PC-3 (cell line): ENCODE measurements at places on chromosomes 12 and 14. TPM values are rescaled to one million over a fixed set of nuclear protein-coding genes. Genes with fewer than 3 reads are reported as not detected.

Gene IL26
- not detected in 2 replicates for total RNA-seq

Gene SLC35F4
- not detected in 2 replicates for total RNA-seq

Gene OTOGL
- total RNA-seq: 0.44 and 3.1 TPM in 2 replicates

Gene PSMB11
- not detected in 2 replicates for total RNA-seq

Gene BTG1
- 16.0 and 29.8 TPM in 2 replicates for total RNA-seq

Gene KLRK1
- not detected in 2 replicates for total RNA-seq

Gene NEUROD4
- not detected in 2 replicates for total RNA-seq

Gene CLEC1B
- not detected in 2 replicates for total RNA-seq

GRCh38 chr14:34931206-34931605 lies 51.6 kb upstream of the SRP54 start:
- no peaks in the 10 kb centered on the region for H3K27me3 ChIP-seq
- no peaks in the 10 kb centered on the region for H3K36me3 ChIP-seq
- peaks cover 13% of the 10 kb centered on the region for H3K4me1 ChIP-seq
- H3K27ac ChIP-seq: 0 out of 2 replicates have a peak overlapping the region, but pooled peaks have one; percentile 10
- DNase-seq: peak; percentile 71

- H3K27me3 ChIP-seq: no peaks in the 10 kb centered on the region
- no peaks in the 10 kb centered on the region for H3K36me3 ChIP-seq
- H3K4me1 ChIP-seq: peaks cover 10% of the 10 kb centered on the region
- DNase-seq: no peak
- no peak overlapping the region for H3K27ac ChIP-seq
These were observed 1.0 kb upstream of the KRAS start for GRCh38 chr12:25251769-25252168.

GRCh38 chr14:68554231-68554630 lies 238.6 kb downstream of the ZFP36L1 start:
- no peak for DNase-seq
- no peaks in the 10 kb centered on the region for H3K27me3 ChIP-seq
- peaks cover 29% of the 10 kb centered on the region for H3K4me1 ChIP-seq
- no peaks in the 10 kb centered on the region for H3K36me3 ChIP-seq
- no peak overlapping the region for H3K4me3 ChIP-seq

GRCh38 chr12:108727868-108728735 lies 3.2 kb downstream of the CORO1C start:
- H3K27me3 ChIP-seq: no peaks in the 10 kb centered on the region
- peaks cover 9% of the 10 kb centered on the region; the same call in 1 of the 2 replicates for H3K36me3 ChIP-seq
- DNase-seq: no peak
- peak overlapping the region; percentile 87 for H3K27ac ChIP-seq

- H3K4me1 ChIP-seq: no peaks in the 10 kb centered on the region
- peaks cover 19% of the 10 kb centered on the region; the same call in 1 of the 2 replicates for H3K27me3 ChIP-seq
- no peak for DNase-seq
- no peaks in the 10 kb centered on the region for H3K36me3 ChIP-seq
These were observed 79.0 kb downstream of the GAS2L3 start for GRCh38 chr12:100652488-100652887.

DNA sequence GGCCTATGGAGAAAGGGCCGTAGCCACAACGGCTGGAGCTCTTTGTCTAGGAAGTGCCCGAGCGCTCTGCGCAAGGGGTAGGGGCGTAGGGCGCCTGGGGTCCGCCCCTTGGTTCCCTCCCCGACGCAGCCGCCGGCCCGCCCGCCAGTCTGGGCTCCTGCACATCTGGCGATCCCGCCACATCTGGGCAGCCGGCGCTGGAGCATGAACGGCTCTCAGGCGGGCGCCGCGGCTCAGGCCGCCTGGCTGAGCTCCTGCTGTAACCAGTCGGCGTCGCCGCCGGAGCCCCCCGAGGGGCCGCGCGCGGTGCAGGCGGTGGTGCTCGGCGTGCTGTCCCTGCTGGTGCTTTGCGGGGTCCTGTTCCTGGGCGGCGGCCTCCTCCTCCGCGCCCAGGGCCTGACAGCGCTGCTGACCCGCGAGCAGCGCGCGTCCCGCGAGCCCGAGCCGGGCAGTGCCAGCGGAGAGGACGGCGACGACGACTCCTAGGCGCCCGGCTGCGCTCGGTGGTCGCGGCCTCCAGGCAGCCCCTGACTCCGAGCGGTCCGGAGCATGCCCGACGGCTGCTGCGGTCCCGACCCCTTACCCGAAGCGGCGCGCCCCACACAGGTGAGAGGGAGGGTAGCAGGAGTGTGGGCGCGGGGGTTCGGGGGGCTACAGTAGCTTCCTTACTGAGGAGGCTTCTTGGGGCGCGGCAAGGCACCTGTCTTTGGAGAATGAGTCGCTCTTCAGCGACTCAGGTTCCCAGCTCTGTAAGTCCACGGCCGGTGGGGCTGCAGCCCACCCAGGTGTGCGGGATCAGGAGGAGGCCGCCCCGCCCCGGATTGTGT lies at the start of gene SMIM41:
Gene SMIM41 (plus strand): TSS at position 129 of the 827 bp plus-strand sequence. CDS start 76 bp downstream, at position 205.
- H3K4me1 ChIP-seq: peaks cover 10% of the 10 kb centered on the region
- no peak within 1 kb of the TSS for H3K27ac ChIP-seq
- peaks cover 20% of the 10 kb centered on the region for H3K36me3 ChIP-seq
- no peaks in the 10 kb centered on the region for H3K27me3 ChIP-seq
- no peak within 1 kb of the TSS for H3K4me3 ChIP-seq

DNA sequence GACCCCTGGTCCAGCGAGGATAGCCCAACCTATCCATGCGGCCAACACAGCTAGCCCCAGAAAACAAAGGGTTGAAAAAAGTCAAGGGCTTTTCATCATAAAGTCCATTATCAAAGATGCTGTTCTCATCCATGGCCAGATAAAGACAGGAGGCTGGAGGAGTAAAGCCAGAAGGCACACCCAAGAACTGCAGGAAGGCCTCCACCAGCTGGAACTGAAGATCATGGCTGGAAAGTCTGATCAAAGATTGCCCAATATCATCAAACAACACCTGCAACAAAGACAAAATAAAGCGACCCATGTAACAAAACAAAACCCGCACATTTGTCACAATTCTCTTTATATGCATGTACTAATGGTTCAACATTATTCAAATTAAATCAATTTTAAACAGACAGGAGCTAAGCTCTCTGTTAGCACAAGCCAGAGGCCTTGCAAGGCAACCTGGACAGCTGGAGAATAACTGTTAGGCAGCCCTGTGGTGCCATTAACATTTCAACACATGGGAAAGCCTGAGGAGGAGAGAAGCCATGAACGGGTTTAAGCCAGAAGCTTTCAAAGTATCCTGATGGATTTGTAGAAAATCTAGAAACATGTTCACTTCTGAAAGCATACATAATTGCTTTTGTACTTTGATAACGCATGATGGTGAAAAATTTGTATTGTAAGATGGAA lies 34.1 kb downstream of the PSMC1 start:
- peaks cover 33% of the 10 kb centered on the region for H3K36me3 ChIP-seq
- H3K4me3 ChIP-seq: no peak overlapping the region
- no peak for DNase-seq
- no peaks in the 10 kb centered on the region for H3K4me1 ChIP-seq
- H3K27ac ChIP-seq: no peak overlapping the region

DNA sequence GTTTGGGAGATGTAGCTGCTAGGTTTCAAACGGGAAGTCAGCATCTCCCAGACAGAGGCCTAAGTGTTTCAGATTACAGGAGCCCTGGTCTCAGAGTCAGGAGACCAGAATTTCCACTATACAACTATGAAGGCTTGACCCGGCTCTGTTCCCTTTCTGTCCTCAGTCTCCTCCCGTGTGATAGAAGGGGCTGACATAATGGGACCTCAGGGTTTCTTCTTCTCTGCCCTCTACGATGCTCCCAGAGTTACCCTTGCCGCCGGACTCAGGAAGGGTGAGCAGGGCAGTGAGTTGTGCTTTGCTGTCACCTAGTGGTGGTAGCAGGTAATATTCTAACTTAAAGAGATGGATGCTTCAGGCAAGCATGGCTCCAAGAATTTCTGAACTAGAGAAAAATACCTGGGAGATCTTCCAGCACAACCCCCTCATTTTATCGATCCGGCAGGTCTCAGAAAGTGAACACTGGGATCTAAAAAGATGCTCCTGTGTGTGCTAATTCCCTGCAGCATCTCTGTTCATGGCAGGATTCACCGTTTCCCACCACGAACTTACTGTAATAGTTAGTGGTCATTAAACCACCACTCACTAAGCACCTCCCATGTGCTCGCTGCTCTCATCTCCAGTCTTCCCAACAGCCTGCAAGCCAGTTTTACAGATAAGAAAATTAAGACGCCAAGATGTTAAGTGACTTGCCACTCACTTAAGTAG lies 84.4 kb downstream of the VWF start:
- H3K4me1 ChIP-seq: peaks cover 9% of the 10 kb centered on the region
- H3K27me3 ChIP-seq: no peaks in the 10 kb centered on the region
- no peak overlapping the region for H3K4me3 ChIP-seq
- DNase-seq: peak; percentile 74

DNA sequence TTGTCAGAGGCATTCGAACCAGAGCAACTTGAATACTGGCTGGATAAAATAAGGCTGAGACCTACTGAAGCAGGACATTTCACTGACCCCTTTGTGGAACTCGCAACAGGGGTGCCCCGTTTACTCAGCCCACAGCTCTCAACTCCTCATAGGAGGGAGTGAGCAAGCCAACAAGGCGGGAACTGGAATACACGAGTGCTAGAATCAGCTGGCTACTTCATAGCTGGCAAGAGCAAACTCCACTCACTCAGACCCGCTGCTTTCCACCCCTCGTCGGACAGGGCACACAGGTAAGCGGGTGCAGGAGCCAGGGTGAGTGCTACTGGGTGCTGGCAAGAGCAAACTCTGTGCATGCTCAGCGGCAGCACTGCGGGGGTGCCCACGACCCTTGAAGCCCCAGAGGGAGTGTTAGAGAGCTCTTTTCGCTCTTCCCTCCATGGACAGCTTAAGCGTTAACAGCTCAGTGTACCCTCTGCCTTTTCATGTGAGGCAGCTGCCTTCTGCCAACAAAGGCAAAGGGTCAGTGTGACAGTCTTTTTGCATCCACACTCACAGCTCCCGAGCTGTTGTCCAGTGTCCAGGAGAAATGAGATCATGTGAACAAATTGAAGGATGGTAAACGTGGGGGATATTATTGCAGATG lies 15.7 kb downstream of the CAPZA3 start:
- H3K4me1 ChIP-seq: peaks cover 8% of the 10 kb centered on the region; the same call in 1 of the 2 replicates
- no peak overlapping the region for H3K27ac ChIP-seq
- DNase-seq: no peak
- H3K36me3 ChIP-seq: no peaks in the 10 kb centered on the region
- H3K27me3 ChIP-seq: no peaks in the 10 kb centered on the region
- H3K4me3 ChIP-seq: no peak overlapping the region

DNA sequence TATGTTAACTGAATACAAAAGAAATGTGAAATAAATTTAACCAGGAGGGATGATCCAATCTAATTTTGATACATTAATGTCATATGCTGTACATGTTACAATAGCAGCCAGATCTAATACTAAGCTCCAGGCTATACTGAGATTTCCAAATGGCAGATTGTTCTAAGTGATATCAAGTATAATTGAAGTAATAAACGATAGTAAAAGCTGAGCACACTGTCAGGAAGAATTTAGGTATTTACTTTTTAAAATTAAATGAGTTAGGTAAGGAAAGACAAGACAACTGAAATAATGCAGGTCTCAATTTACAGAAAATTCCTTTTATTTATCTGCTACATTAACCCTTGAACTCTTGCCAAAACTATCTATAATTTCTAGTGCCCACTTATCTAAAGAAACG lies 39.9 kb downstream of the INSM2 start:
- H3K4me1 ChIP-seq: no peaks in the 10 kb centered on the region
- H3K27me3 ChIP-seq: no peaks in the 10 kb centered on the region
- H3K36me3 ChIP-seq: no peaks in the 10 kb centered on the region

GRCh38 chr14:105087308-105087962 lies 22.2 kb upstream of the GPR132 start:
- H3K27ac ChIP-seq: no peak overlapping the region
- H3K36me3 ChIP-seq: no peaks in the 10 kb centered on the region
- H3K4me3 ChIP-seq: peak overlapping the region; percentile 74
- H3K27me3 ChIP-seq: no peaks in the 10 kb centered on the region
- DNase-seq: peak; percentile 53

- no peaks in the 10 kb centered on the region for H3K36me3 ChIP-seq
- no peak overlapping the region for H3K4me3 ChIP-seq
- no peak overlapping the region for H3K27ac ChIP-seq
These were observed 81.9 kb upstream of the CCND2 start for GRCh38 chr12:4191642-4192041.

DNA sequence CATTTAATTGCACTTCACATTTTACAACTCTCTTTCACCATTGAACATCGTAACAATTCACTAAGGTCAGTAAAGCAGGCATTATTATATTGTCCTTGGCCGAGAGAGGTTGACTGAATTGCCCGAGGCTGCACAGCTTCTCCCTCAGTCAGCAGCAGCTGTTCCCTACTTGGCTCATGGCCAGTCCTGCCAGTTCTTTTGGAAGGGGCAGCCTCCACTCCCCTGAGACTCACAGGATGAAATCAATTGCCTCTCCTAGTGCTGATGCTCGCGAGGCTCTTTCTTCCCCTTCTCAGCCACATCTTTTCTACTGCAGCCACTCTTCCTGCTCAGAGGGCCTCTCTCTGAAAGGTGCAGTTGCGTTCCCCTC lies 79.9 kb upstream of the KCNA1 start:
- H3K4me1 ChIP-seq: no peaks in the 10 kb centered on the region
- no peak for DNase-seq
- H3K27ac ChIP-seq: no peak overlapping the region
- peaks cover 36% of the 10 kb centered on the region for H3K27me3 ChIP-seq
- H3K4me3 ChIP-seq: no peak overlapping the region

GRCh38 chr14:101492716-101493115 lies 68.6 kb upstream of the DIO3 start:
- no peak overlapping the region for H3K27ac ChIP-seq
- H3K4me1 ChIP-seq: 0 out of 2 replicates have a peak, but pooled peaks cover 5% of the 10 kb centered on the region
- H3K4me3 ChIP-seq: no peak overlapping the region
- H3K36me3 ChIP-seq: no peaks in the 10 kb centered on the region
- H3K27me3 ChIP-seq: no peaks in the 10 kb centered on the region

GRCh38 chr12:6978188-6978587 lies 7.5 kb downstream of the EMG1 start:
- peaks cover 28% of the 10 kb centered on the region for H3K36me3 ChIP-seq
- no peak overlapping the region for H3K4me3 ChIP-seq
- H3K27ac ChIP-seq: no peak overlapping the region
- DNase-seq: no peak
- no peaks in the 10 kb centered on the region for H3K27me3 ChIP-seq
- no peaks in the 10 kb centered on the region for H3K4me1 ChIP-seq

DNA sequence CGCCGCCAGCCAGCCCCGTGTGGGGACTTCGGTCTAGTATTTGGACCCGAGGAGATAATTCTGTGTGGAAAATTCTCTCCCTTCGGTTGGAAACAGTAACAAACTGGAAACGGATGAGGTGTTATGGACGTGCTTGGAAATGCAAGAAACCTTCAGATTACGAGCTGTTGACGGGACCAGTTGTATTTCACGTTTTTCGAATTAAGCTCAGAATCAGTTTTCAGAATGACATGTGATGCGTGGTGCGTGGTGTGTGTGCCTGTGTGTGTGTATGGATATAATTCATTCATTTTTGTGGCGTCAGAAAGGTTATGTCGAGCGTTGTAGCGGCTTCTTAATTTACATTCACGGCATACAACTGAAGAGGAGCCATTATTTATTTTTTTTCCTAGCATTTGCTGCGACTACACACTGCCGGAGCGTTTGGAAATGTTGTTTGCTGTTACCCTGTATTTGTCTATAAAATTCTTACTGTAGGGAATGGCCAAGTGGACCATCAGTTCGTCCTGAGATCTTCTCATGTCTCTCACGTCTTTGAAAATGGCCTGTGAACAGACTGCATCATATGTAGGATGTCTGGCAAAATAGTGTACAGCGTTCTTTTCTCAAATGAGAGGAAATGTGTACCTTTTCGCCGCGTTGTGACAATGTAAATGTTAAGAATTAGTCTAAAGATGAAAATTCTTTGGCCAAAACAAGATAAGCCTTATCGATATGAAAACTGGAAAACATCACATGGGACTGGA lies 1.3 kb downstream of the TRAF3 start:
- no peaks in the 10 kb centered on the region for H3K36me3 ChIP-seq
- H3K4me1 ChIP-seq: peaks cover 29% of the 10 kb centered on the region
- peak; percentile 18 for DNase-seq
- H3K4me3 ChIP-seq: peak overlapping the region; percentile 81
- H3K27ac ChIP-seq: peak overlapping the region; percentile 22; the same call in 1 of the 2 replicates
